ENCODE measurements at places on chromosomes 3 and 15.
A peak's percentile ranks its signal among the peaks of the same experiment; 100 is the strongest.

GRCh38 chr15:99565049-99565298 is 810 bp upstream of the MEF2A start:
- no peak for DNase-seq

DNA sequence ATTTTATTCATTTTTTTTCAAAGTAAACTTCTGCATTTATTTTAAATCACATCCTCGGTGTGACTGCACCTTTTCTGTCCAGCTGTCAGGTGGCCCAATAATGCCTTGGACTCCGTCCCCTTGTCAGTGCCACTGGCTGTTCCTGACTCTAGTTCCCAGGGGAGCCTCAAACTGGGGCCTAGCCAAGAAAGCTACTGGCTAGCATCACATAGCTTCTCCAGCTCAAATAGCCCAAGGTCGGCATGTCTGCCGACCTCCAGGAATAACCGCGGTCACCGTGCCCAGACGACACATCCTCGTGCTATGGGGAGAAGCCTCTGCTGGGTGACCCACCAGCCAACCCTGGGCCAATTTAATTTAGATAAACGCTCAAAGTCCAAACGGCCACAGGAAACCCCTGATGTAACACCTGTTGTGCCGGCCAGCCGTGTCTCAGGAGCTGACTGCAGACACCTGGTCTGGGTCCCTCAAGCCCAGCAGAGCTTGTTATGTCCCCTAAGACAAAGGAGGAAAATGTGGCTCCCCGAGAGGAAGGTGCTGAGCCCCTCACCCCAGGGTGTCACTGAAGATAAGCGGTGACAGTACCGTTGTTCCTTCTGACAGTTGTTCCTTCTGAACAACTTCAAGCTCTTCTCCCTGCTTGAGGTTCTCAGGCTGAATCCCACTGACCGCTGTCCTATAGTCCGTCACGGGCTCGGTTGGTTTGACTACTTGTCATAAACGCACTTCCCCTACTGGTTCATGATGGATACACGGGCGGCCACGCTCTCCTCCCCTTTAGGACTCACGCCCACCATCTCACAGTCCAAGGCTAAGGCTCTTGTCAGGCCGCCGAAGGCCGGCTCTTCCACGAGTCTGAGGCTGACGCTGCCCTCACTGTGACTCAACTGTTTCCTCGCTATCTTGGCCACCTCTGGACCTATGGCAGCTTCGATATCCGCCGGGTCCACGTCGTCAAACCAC is 126.2 kb downstream of the KLF13 start:
- DNase-seq = no peak

DNA sequence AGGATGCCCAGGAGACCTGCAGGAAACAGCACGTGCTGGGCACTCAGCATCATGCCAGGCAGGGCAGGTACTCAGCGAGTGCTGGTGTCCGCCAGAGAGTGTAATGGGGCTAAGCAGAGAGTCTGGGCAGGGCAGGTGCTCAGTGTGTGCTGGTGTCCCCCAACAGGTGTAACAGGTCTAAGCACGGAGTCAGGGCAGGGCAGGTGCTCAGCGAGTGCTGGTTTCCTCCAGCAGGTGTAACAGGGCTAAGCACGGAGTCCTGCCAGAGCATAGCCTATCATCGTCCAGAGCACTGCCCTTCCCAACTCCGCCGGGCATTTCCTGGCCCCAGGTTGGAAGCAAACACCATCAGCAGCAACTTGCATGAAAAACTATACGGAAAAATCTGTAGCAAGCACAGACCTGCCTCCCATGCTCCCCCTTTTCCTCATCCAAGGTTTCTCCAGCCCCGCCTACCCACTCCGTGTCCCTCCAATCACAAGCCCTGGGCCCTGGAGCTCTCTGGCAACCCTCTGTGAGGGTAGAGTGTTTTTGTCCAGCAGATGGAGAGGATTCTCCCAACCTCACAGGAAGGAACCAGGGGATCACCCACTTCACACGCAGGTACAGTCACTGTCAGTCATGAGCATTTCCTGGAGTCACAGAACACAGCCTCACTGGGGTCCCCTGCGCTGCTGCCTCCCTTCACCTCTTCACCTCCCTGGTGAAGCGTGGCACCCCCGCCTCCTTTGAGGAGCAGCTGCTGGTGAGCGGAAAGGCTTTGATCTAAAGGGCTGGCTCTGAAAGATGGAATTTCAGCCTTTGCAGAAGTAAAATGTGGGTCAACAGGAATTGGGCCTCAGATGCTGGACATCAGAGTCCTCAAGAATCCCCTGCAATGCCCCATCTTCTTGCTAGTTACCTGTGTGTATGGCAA is 302.5 kb downstream of the OCA2 start:
- DNase-seq = no peak

GRCh38 chr3:32510075-32510724 is 7.5 kb upstream of the CMTM6 start:
- peak; percentile 11 for DNase-seq

DNA sequence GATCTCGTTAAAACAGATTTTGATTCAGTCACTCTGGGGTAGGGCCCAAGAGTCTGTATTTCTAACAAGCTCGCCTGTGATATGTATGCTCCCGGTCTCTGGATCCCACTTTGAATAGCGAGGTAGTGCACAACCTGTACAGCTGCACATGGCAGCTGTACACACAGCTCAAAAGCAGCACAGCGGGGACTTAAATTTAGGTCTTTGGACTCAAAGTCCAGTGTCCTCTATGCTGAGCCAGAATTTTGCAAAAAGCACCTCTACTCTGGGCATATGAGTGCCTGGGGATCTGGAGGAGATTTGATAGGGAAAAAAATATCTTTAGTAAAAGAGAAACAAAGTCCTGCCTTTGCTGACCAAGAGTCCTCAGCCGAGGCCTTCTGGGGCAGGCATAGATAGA is 83.1 kb downstream of the HMG20A start:
- no peak for DNase-seq

DNA sequence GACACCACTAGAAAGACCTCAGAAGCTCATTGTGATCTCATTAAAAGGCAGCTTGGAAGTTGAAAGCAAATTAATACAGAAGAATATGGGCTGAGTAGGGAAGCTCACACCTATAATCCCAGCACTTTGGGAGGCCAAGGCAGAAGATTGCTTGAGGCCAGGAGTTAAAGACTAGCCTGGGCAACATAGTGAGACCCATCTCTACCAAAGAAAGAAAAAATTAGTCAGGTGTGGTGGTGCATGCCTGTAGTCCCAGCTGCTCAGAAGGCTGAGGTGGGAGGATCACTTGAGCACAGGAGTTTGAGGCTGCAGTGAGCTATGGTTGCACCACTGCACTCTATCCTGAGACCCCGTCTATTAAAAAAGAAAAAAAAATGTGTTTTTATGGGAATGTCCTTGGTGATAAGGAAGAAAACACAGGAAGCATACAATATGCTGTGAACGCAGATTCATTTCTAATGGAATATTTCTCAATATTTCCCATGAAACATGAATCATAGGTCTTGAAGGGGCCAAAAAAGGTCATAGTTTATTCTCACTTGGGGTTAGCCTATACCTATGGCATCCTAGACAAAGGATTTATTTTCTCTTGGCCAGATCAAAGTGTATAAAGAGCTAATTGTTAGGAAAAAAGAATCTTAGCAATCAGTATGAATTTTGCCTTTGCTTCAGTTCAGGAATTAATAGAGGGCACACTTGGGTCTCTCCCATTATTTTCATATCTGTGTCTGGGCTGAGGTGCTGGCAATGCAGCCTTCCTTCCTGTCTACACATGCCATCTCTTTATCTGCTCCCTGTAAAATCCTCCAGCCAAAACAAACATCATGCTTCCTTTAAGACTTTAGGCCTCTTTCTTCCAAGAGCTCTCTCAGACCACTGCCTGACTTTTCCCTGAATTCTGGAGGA is 98.2 kb downstream of the FNDC3B start:
- DNase-seq = no peak

DNA sequence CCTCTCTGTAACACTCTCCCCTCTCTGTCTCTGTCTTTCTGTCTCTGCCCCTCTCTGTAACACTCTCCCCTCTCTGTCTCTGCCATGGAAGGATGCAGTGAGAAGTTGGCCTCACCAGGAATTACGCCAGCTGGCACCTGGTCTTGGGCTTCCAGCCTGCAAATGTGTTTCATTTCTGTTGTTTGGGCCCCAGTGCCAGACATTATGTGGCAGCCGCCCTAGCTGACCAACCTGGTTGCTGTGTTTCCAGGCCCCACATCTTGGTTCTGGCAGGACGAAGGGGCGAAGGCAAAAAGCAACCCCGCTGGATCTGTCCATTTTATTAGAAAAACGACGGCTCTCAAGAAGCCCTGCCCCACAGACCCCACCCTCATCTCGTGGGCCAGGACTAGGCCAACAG is 5.2 kb upstream of the ZXDC start:
- no peak for DNase-seq

GRCh38 chr3:10204921-10205320 is 40.2 kb downstream of the IRAK2 start:
- DNase-seq = no peak

DNA sequence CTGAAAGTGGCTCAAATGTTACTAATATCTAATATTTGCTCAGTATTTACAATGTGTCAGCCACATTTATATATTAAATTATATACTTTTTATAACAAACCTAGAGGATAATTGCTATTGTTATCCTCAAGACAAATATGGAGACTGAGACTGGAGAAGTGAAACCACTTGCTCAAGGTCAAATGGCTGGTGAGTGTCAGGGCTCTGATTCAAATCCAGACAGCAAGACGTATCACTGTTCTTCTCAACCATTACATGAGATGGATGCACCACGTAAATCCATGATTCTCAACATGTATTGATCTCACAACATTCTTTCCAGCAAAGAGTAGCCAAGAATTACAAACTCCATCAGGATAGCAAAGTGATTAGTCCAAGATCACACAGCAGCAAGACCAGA is 53.8 kb upstream of the CPB1 start:
- DNase-seq = no peak

DNA sequence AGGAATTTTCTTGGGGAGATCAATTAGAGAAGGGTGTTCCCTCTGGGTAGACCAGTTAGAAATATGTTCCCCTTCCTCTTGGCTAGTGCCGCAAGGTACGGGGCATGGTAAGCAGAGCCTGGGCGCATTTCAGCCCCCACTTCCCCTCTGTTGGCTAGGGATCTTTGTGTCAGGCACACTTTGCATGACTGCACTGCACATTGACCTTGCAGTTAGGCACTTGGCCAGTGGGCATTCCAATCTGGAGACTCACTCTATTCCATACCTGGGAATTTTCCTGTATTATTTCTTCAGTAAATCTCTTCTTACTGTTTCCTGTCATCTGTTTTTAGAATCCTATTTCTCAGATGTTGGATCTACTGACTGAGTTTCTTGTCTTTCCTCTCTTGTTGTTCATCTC is 30.0 kb upstream of the CACNA1D start:
- DNase-seq = no peak
